ENCODE measurements at places on chromosomes 16 and 17. TPM values are rescaled to one million over a fixed set of nuclear protein-coding genes. Genes with fewer than 3 reads are reported as not detected.

- peaks cover 29% of the 10 kb centered on the region for H3K4me1 ChIP-seq
- no peaks in the 10 kb centered on the region for H3K27me3 ChIP-seq
- H3K36me3 ChIP-seq, result peaks cover 51% of the 10 kb centered on the region
- H3K4me3 ChIP-seq, result peak overlapping the region; percentile 38
- H3K27ac ChIP-seq, result peak overlapping the region; percentile 68
Observed at GRCh38 chr16:87344165-87344930, 27.2 kb upstream of the C16orf95 start.

DNA sequence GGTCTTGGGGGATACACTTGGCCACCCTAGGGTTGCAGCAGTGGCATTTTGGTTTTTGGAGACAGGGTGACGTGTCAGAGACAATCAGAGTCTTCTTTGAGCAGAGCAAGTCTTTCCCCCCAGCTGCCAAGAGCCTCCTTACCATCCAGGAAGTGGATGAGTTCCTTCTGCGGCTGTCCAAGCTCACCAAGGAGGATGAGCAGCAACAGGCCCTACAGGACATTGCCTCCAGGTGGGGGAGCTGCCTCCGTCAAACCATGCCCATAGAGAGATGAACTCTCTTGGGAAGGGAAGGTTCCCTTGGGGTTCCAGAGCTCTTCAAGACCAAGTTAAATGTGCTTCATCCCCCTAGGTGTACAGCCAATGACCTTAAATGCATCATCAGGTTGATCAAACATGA, 11.3 kb downstream of the LIG3 start:
- H3K36me3 ChIP-seq, result peaks cover 73% of the 10 kb centered on the region
- no peak overlapping the region for H3K4me3 ChIP-seq
- peaks cover under 1% of the 10 kb centered on the region for H3K4me1 ChIP-seq

GRCh38 chr16:68264128-68265077, at the start of gene SLC7A6:
TSS of gene SLC7A6 (plus strand) at chr16:68264526. CDS start at chr16:68274727, 10,201 bp downstream.
- H3K36me3 ChIP-seq, result peaks cover 31% of the 10 kb centered on the region
- H3K27ac ChIP-seq, result peak within 1 kb of the TSS; percentile 94
- H3K4me1 ChIP-seq, result peaks cover 40% of the 10 kb centered on the region
- DNase-seq, result no peak
- H3K27me3 ChIP-seq, result no peaks in the 10 kb centered on the region
- H3K4me3 ChIP-seq, result peak within 1 kb of the TSS; percentile 68

GRCh38 chr16:52586159-52586558, 39.2 kb upstream of the TOX3 start:
- H3K27ac ChIP-seq, result no peak overlapping the region
- no peaks in the 10 kb centered on the region for H3K4me1 ChIP-seq
- H3K4me3 ChIP-seq, result no peak overlapping the region
- no peaks in the 10 kb centered on the region for H3K36me3 ChIP-seq
- no peak for DNase-seq

DNA sequence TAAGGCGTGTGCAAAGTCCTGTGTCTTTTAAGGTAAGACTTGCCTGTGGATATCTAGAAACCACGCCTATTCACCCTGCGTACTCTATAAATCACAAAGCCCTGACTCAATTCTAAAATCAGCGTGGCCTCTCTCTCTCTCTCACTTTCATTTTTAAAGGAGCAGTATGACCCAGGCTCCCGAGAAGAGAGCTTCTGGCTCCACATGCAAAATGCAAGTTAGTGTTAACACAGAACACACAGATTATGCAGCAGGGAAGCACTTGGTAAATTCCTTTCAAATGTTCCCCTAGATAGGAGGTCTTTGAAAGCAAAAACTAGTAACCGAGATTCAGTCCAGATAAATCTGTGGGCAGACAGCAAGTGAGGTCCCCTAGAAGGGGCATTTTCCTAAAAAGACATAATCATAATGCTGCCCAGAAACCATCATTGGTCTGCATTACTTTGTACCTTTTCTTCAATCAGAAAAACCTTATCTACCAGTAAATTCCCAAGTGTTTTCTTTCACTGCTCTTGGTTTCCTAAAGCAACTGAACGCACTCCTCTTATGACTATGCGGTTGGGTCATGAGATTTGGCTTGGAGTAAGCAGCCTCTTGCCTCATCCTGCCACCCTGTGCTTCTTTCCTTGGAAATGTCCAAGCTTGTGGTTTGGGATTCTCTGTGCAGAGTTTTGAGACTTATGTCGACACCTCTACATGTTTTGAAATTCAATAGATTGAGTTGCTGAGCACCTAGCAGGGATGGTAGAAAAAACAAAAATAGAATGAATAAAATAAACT, 31.7 kb upstream of the KCNJ2 start:
- no peak for DNase-seq
- H3K4me3 ChIP-seq, result peak overlapping the region; percentile 2
- no peaks in the 10 kb centered on the region for H3K36me3 ChIP-seq
- H3K27ac ChIP-seq, result peak overlapping the region; percentile 74

DNA sequence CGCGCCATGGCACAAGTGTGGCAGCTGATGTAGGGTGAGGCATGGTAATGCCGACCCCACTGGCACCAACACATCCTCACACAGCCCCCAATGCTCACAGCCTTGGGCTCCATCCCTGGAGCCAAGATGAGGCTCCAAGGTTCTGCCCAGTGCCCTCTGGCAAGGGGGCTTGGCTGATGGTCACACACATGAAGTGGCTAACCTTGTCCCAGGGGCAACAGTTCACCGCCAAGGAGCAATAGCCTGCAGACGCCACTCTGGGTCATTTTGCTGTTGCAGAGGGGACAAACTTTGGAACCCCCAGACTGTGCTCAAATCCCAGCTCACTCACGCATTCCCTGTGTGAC, 26.8 kb downstream of the TNFRSF13B start:
- H3K27ac ChIP-seq, result no peak overlapping the region
- no peaks in the 10 kb centered on the region for H3K27me3 ChIP-seq
- no peak overlapping the region for H3K4me3 ChIP-seq
- H3K4me1 ChIP-seq, result no peaks in the 10 kb centered on the region
- H3K36me3 ChIP-seq, result no peaks in the 10 kb centered on the region
- DNase-seq, result no peak

DNA sequence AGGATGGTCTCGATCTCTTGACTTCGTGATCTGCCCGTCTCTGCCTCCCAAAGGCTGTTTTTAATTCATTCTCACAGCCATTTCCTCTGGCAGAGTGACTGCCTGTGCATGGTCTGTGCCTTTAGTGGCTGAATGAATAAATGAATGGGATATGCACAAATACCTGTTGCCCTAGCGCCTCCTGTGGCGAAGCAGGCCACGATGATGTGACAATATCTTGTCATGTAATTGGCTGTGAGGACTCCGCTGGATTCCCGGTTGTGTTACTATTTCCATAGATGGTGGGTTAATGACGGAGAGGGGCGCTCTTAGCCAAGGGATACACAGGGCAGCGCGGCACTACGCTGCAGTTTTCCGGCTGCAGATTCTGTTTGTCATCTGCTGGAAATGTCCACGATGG, 26.8 kb upstream of the ENDOV start:
- no peaks in the 10 kb centered on the region for H3K27me3 ChIP-seq
- H3K4me1 ChIP-seq, result peaks cover 11% of the 10 kb centered on the region
- H3K36me3 ChIP-seq, result peaks cover 96% of the 10 kb centered on the region
- no peak overlapping the region for H3K4me3 ChIP-seq
- no peak overlapping the region for H3K27ac ChIP-seq

- H3K27ac ChIP-seq, result no peak overlapping the region
- H3K4me1 ChIP-seq, result no peaks in the 10 kb centered on the region
- H3K27me3 ChIP-seq, result no peaks in the 10 kb centered on the region
- no peak overlapping the region for H3K4me3 ChIP-seq
- no peak for DNase-seq
Observed at GRCh38 chr16:79347277-79347676, 253.3 kb downstream of the MAF start.

GRCh38 chr16:69940676-69941075, 10.5 kb upstream of the CLEC18A start:
- H3K36me3 ChIP-seq, result peaks cover 55% of the 10 kb centered on the region
- no peak overlapping the region for H3K27ac ChIP-seq
- no peaks in the 10 kb centered on the region for H3K27me3 ChIP-seq
- H3K4me3 ChIP-seq, result no peak overlapping the region

DNA sequence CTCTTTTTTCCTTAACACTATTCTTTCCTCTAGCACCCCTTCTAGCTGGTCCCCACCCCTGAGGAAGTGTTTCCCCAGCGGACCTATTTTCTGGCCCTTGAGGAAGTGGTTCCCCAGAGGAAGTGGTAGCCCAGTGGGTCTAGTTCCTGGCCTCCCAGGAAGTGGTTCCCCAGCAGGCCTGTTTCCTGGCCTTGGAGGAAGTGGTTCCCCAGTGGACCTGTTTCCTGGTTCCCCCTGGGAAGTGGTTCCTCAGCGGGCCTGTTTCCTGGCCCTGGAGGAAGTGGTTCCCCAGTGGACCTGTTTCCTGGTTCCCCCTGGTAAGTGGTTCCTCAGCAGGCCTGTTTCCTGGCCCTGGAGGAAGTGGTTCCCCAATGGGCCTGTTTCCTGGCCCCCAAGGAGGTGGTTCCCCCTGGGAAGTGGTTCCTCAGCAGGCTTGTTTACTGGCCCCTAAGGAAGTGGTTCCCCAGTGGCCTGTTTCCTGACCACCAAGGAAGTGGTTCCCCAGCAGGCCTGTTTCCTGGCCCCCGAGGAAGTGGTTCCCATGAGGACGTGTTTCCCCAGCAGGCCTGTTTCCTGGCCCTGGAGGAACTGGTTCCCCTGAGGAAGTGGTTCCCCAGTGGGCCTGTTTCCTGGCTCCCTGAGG, 58.3 kb downstream of the NTN1 start:
- H3K4me1 ChIP-seq, result no peaks in the 10 kb centered on the region
- no peaks in the 10 kb centered on the region for H3K27me3 ChIP-seq
- H3K4me3 ChIP-seq, result no peak overlapping the region
- DNase-seq, result no peak

GRCh38 chr17:31693433-31694220, 165.4 kb downstream of the COPRS start:
- DNase-seq, result no peak
- no peaks in the 10 kb centered on the region for H3K36me3 ChIP-seq
- H3K27ac ChIP-seq, result no peak overlapping the region
- no peaks in the 10 kb centered on the region for H3K4me1 ChIP-seq

- peaks cover 3% of the 10 kb centered on the region for H3K36me3 ChIP-seq
- H3K4me1 ChIP-seq, result peaks cover 39% of the 10 kb centered on the region
- H3K27me3 ChIP-seq, result no peaks in the 10 kb centered on the region
- peak overlapping the region; percentile 99 for H3K27ac ChIP-seq
Observed at GRCh38 chr16:4272114-4272956, 488 bp downstream of the TFAP4 start.

The TMEM88 gene
- total RNA-seq, result 1.6 TPM

Data from thymus (tissue), 14 donors.